ENCODE measurements at places on chromosomes 4 and X.

GRCh38 chrX:7614616-7615015 lies 228.4 kb upstream of the VCX start:
- DNase-seq, result no peak

DNA sequence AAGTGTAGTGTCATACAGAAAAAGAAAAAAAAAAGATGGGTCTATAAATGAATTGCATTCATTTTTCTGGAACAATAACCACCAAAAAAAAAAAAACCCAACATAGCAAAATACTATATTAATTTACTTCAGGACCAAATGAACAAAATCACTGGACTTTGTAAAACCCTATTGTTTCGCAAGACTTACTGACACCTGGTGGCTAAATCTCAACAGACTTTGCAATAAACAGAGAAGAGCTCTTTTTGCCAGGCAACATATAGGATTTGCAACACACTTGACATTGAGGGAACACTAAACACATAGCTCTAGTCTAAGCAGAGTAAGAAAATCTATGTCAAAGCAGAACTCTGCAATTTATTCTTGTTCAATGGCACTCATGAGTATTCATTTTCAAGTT lies 990.2 kb downstream of the STPG2 start:
- no peak for DNase-seq

DNA sequence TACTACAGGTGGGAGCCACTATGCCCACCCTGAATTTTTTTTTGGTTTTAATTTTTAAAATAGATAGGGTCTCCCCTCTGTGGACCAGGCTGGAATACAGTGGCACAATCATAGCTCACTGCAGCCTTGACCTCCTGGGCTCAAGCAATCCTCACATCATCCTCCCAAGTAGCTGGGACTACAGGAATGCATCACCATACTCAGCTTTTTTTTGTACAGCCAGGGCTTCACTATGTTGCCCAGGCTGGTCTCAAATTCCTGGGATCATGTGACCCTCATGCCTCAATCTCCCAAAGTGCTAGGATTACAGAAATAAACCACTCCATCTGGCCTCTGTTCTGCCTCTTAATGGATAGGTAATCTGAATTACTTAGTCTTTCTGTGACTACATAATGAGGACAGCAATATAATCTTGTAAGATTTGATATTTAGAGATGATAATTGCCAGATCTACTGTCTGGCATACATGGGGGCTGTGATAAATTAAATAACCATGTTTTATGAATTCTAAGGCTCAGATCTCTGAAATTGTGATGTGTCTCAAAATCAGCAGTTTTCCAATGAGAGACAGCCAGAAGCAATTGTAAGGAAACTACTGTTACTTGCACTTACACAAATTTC lies 26.7 kb downstream of the PDS5A start:
- no peak for DNase-seq

DNA sequence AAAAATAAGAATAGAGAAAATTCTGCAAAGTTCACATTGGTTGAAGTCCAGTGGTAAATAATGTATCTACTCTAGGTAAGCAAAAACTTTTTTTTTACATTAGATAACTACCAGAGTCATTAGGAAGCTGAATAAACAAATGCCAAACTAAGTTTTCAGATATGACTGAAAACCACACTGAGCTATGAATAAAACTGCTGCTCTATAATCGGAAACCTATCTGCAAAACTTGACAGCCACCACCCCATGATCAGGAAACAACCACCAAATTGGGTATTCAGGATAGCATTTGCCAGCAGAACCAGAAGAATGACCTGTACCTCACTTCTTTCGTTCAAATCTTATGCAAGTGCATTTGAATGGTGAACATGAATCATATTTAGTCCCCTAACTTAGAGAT lies 173.0 kb upstream of the TET2 start:
- DNase-seq, result no peak

DNA sequence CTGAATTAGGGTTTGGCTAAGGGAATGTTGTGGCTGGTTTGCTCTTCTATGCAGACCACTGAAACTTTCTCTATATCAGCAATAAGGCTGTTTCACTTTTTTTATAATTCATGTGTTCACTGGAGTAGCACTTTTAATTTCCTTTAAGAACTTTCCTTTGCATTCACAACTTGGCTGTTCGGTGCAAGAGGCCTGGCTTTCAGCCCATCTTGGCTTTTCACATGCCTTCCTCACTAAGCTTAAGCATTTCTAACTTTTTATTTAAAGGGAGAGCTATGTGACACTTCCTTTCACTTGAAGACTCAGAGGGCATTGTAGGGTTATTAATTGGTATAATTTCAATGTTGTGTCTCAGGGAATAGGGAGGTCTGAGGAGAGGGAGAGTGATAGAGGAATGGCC lies 142.3 kb downstream of the SHROOM4 start:
- DNase-seq, result no peak

- DNase-seq, result no peak
Measured at GRCh38 chrX:64097891-64098290, 107.6 kb downstream of the AMER1 start.

- DNase-seq, result no peak
Measured at GRCh38 chr4:101357751-101358150, 10.4 kb upstream of the PPP3CA start.

GRCh38 chrX:124217304-124218251 lies 114.9 kb upstream of the TEX13D start:
- no peak for DNase-seq

DNA sequence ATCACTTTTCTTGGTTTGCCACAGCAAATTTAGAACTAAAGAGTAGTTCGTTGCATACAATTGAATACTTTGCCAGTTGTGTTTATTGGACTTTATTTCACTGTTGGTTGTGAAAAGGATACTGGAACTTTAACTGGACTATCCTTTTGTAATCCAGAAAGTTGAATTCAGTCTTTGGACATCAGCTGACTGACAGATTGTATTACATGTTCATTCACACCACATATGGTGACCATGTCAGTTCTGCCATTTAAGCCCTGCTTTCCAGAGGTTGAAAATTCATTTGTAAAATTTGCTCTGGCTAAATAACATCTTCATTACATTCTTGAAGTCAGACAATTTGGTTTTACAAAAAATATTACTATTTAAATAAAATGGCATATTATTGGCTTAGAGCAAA lies 251.7 kb downstream of the CAMK2D start:
- no peak for DNase-seq

DNA sequence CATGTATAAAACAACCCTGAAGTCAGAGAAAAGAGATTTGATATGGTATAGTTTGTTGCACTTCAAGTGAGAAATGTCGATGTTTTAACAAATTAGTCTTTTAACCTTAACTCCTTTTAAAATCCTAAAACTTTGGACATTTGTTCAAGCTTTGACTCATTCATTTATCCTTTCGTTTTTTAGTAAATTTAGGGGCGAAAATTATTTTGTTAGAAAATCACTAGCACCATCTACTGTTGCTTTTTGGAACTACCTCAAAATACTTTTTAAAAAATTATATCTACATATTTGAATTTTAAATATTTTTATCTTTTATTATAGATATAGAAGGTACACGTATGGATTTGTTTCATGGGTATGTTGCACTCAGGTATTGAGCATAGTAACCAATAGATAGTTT lies 165.1 kb upstream of the POF1B start:
- DNase-seq, result no peak

DNA sequence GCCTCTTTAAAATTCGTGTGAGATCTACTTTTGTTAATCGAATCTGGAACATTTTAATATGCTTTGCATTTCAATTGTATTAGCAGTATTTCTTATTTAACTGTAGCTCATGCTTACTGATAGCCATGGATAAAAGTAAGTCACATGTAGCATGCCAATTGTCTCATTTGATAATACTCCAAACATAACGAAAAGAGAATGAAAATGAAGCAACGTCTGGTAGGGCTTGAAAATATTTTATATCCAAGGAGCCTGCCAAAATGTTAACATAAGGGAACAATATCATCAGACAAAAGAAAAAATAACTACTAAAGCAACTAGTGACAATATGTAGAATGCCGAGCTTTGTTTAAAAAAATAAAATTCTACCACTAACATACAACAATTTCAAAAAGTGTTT lies 94.1 kb upstream of the MID1 start:
- DNase-seq, result no peak

Measured in aorta (tissue), 5 donors.